NCI-H1048 (cell line): ENCODE measurements at places on chromosomes 7 and 10.

DNA sequence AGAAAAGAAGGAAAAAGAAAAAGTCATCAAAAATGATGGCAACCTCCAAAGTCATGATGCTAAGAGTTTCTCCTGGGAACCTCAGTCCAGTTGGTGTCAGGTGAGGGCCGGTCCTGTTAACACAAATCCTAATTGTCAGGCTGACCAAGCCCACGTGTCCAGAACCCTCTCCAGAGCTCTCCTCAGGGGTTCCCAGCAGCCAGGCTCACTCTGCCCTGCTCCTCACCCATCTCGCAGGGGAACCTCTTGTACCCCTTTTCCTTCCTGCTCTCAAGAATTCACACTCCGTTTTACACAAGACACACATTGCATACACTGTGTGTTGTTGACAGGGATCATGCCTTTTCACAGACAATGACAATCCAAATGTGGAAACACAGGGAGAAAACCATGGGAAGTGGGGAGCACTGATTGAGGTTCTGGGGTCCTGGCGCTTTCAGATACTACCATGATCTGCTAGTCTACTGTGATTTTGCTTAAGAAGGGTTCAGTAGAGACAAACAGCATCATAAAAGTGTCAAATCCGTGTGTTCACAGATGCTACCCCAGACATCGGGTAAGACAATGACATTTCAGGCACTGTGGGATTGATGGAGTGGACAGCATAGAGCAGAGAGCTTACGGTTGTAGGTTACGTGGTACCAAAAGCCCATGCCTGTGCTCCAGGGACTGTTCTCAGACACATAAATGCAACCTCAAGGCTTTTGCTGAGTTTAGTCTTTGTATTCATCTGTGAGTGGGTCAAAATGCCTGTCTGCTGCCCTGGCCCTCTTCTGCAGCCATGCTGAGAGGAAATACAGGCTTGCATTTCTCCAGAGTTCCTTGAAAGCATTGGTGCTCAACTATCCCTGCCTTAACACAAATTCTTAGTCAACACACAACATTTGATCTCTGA, 16.0 kb downstream of the IL2RA start:
- no peak for DNase-seq

- DNase-seq: no peak
These were observed 45.3 kb downstream of the ZNRF2 start for GRCh38 chr7:30329716-30330115.

- DNase-seq: no peak
These were observed 55.8 kb downstream of the TACC2 start for GRCh38 chr10:122044713-122045112.

DNA sequence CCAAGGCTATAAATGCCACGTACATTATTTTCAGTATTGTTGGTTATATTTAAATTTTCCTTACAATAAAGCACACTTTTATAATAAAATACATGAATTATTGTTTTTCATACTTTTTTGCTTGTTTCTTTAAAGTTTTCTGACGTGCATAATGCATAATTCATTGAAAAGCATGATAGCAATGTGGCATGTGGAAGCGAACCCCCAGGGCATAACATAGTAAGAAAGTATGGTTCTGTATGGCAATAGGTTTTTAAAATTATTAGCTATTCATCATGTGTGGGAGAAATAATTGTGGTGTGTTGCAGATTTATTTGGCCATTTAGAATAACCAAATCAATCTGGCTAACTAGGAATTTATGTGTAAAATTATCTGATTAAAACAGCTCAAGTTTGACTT, 7.4 kb upstream of the HBP1 start:
- DNase-seq: no peak

DNA sequence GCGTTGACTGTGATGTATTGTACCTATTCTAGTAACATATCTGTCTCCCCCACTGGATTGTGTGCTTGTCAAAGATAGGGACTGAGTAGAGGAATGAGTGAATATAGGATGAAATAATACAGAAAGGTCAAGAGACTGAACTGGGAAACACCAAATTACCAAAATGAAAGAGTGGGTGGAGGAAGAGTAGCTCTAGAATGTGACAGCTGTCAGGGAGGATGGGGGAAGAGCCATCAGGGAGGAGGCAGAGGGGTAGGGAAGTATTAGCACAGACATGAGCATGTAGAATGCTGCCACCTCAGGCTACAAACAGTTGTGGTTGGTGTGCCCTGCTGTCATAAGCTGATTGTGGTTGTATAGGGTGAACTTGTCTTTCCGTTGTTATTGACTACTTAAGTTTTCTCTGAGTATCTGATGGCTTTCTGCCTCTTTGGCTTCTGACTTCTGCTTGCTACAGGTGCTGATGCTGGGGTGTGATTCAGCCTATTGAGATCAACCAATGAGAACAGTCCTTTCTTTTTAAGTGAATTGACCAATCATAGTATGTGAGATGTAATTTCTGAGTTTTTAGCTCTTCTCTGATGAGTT, 5.6 kb downstream of the CCSER2 start:
- DNase-seq: no peak

DNA sequence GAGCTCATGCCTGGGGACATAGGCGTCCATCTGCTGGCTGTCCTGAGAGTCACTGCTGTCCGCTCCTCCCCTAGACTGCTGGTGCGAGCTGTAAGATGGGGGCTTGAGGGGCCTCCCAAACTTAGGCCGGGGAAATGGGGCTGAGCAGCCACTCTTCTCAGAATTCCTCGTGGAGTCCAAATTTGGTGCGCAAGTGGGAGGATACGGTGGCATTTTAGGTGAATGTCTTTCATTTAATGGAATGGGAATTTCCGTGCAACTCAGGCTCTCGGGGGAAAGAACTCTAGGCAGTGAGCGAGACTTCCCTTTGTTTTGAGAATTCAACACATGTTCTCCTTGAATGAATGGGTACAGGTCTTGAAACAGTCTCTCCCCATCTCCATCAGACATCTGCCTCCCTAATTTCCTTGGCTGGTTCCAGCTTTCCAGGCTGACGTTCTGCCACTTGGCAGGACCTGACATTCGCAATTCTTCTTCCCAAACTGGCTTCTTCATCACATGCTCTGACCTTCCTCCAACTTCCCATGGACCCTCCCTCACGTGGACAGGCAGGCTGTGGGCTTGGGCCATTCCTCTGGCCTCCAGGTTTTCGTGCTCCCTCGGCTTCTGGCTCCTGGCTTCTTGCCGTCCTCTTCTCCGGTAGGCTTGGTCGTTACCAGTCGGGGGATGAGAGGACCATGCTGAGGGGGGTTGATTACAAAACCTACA, 30.1 kb downstream of the JCAD start:
- no peak for DNase-seq

- no peak for DNase-seq
These were observed 138.1 kb upstream of the EEPD1 start for GRCh38 chr7:36014961-36015360.

- DNase-seq: no peak
These were observed 16.9 kb downstream of the TSPAN14 start for GRCh38 chr10:80471001-80471400.

GRCh38 chr7:106054156-106054910, 57.8 kb downstream of the SYPL1 start:
- DNase-seq: no peak

GRCh38 chr10:13352519-13352918, 4.4 kb upstream of the SEPHS1 start:
- no peak for DNase-seq

DNA sequence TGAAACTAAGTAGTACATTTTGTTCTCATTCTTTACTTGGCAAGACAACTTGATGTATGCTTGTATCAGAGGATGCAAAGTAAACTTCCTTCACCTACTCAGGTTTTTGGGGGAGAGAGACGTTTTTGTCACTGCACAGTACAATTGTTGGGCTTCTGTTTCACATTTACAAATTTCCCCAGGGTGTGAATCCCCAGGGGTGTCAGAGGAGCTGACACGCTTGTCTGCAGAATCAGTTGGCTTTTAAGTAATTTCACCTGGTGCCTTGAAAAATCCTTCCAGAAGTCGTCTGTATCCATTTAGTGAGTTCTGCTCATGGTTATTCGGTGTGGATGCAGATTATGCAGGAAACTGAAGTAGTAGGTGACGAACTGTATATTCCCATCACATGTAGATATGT, 1227.7 kb upstream of the CELF2 start:
- DNase-seq: no peak

DNA sequence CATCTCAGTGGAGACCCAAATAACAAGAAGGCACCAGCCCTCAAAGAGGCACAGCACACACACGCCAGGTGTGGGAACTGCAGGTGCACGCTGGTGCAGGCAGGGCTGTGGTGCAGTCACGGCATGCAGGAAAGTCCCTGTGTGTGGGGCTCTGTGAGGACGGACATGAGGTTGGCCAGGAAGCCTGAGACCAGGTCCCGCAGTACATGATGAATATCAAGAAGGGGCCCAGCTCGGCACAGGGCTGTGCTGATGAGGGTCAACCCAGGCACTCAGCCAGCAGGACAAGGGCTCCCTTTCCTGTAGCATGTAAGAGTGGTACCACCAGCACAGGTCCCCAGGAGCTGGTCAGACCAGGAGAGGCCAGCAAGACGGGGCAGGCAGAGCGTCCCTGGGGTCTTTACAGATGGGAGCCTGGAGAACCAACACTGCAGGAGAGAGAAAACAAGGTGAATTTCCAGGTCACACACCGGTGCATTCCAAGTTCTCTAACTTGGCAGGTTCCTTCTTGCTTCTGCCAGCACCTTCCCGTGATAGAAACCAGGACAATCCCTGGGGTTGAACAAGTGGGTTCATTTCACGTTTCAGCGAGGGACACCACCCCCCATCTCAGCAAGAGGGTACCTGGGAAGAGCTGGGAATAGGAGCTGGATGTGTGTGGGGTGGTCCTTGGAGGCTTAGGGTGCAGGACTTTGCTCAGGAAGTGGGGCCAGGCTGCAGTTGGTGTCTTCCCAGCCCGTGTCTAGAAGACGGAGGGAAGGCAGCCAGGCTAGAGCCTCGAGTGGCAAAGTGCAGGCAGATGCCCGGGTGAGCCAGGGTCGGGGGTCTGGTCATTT, 244.8 kb upstream of the TCERG1L start:
- DNase-seq: no peak

DNA sequence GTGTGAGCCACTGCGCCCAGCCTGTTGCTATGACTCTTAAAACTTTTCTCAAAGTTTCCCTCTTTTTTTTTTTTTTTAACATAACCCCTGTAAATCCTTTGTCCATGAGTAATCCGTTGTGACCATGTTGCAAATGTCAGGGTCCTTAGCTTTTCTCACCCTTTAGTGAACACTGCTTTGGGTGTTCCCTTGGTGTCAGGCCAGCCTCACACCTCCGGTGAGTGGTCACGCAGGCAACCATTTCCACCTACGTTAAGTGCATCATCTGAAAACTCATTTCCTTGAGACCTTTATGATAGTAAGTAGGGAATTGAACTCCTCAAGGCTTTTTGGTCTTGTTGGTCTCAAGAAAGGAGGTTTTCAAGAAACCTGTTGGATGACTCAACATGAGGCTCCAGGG, 41.3 kb upstream of the OPN4 start:
- DNase-seq: no peak

DNA sequence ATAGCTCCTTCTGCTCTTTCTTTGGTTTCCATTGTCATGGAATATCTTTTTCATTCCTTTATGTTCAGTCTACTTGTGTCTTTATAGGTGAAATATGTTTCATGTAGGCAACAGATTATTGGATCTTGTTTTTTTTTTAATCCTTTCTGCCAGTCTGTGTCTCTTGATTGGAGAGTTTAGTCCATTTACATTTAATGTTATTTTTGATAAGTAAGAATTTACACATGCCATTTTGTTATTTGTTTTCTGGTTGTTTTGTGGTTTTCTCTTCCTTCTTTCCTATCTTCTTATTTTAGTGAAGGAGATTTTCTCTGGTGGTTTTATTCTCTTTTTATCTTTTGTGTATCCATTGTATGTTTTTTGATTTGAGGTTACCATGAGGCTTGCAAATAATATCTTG, 52.5 kb upstream of the TAS2R16 start:
- DNase-seq: no peak
